ENCODE measurements at places on chromosomes 13 and 19. TPM values are rescaled to one million over a fixed set of nuclear protein-coding genes. Genes with fewer than 3 reads are reported as not detected.

Gene ZNF100
- total RNA-seq: not detected

Gene FUZ
- 9.3 TPM for total RNA-seq

Gene TNNI3
- total RNA-seq: 13.4 TPM

Gene EPSTI1
- not detected for total RNA-seq

Gene TSSK6
- 1.6 TPM for total RNA-seq

Gene CD177
- total RNA-seq: 0.20 TPM

Gene ZNF506
- total RNA-seq: not detected

Gene ATP8B3
- 3.3 TPM for total RNA-seq

Gene KCNRG
- 0.41 TPM for total RNA-seq

Gene TMC4
- total RNA-seq: 1.6 TPM

Gene OLFM2
- total RNA-seq: 7.5 TPM

Gene LCP1
- 0.22 TPM for total RNA-seq

Gene GAS6
- total RNA-seq: 7.7 TPM

Gene FAM216B
- total RNA-seq: not detected

Gene TGFBR3L
- total RNA-seq: not detected

Gene THSD1
- 7.3 TPM for total RNA-seq

Gene STOML3
- not detected for total RNA-seq

Gene DACT3
- total RNA-seq: 0.27 TPM

Gene CCDC169
- total RNA-seq: 0.37 TPM

Gene KHSRP
- total RNA-seq: 205 TPM

Gene GRIK5
- 1.0 TPM for total RNA-seq

Gene SLITRK5
- total RNA-seq: 0.60 TPM

Gene ZNF471
- total RNA-seq: 0.04 TPM

Gene WDR87
- total RNA-seq: not detected

Gene ZNF43
- 2.7 TPM for total RNA-seq

Gene C5AR1
- total RNA-seq: 2.3 TPM

Gene CILP2
- total RNA-seq: 0.38 TPM

Gene GNA15
- 0.08 TPM for total RNA-seq

Gene LRRC4B
- total RNA-seq: 0.38 TPM

Gene B3GLCT
- total RNA-seq: 5.0 TPM

Gene ZNF665
- not detected for total RNA-seq

Gene ZNF846
- 1.3 TPM for total RNA-seq

Gene IRS2
- 46.9 TPM for total RNA-seq

Gene ZFP30
- total RNA-seq: 7.3 TPM

Gene ELOF1
- total RNA-seq: 104 TPM

Gene MAST1
- total RNA-seq: 2.5 TPM

Gene OVOL3
- total RNA-seq: 0.23 TPM

Gene ZNF548
- total RNA-seq: 4.1 TPM

Gene CLIP3
- total RNA-seq: 0.95 TPM

Gene S1PR5
- 2.2 TPM for total RNA-seq

Gene HS6ST3
- total RNA-seq: not detected

Gene VSTM1
- total RNA-seq: not detected

Gene GJB6
- total RNA-seq: not detected

Gene SIGLEC5
- not detected for total RNA-seq

Gene FGF22
- total RNA-seq: 0.87 TPM

Gene KLK15
- total RNA-seq: not detected

Gene C1QTNF9
- not detected for total RNA-seq

Gene NUP62
- 97.3 TPM for total RNA-seq

Gene BST2
- total RNA-seq: 0.23 TPM

Measured in A549 treated with ZK216348 at 1 μM for 4 hours (cell line).